Activated T-helper 1 cell treated with anti-CD3 and anti-CD28 coated beads, Interleukin-2, amount 50 U/mL, for 16 hours (primary cell): ENCODE measurements at places on chromosomes 7 and 10.

GRCh38 chr7:44158096-44158872 is 17.2 kb upstream of the MYL7 start:
- DNase-seq = no peak

DNA sequence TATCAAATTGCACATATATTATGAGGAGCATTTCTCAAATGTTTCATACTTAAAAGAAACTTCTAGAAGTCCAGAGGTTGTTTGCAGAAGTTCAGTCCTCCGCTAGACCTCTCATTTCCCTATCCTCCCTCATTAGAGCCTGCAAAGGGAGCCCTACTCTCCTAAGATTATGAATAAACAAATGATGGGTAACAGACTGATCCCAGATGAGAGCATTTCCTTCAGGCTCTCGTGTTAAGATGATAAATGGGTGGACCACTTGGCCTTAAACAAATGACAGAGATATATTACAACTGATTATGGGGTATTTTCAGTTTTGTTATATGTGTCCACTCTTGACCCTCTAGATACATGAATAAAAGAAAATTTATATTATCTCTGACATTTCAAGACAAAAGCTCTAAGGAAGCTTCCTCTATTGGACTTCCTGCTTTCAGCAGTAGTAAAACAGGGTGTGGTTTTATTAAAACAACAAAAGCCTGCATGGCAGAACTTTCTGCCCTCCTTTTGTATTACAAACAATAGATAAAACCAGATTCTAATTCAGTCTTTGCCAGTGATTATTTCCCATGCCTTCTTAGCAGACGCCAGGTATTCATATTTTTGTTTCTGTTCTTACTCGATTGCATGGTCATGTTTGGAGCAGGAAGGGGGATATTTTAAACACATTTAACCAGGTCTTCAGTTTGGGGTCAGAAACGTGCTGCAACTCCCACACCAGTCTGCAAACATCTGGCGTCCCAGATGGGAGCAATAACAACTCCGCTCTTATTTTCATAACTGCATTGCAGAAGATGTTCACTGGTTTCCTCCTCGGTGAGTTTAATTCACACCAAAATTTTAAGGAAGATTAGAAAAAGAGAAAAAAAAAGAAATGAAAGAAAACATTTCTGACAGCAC is 52.4 kb upstream of the FAM204A start:
- no peak for DNase-seq

DNA sequence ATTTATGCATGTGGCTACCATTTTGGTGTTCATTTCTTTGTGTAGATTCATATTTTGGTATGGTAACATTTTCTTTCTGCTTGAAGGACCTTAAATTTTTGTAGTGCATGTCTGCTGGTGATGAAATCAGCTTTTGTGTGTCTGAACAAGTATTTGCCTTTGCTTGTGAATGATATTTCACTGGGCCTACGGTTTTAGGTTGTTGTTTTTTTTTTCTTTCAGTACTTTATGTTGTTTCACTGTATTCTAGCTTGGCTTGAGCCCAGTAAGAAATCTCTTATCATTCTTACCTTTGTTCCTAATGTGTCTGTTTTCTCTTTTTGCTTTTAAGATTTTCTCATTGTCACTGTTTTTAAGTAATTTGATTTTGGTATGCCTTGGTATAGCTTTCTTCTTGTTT is 31.9 kb downstream of the SAMD8 start:
- no peak for DNase-seq

- DNase-seq = no peak
These were observed 1.2 kb upstream of the PLXNA4 start for GRCh38 chr7:132577206-132578049.

- no peak for DNase-seq
These were observed 112.6 kb downstream of the AUTS2 start for GRCh38 chr7:69710768-69711438.

GRCh38 chr7:38215115-38215514 is 37.1 kb downstream of the STARD3NL start:
- DNase-seq = no peak

- DNase-seq = no peak
These were observed 12.6 kb upstream of the NRBF2 start for GRCh38 chr10:63120554-63120953.

DNA sequence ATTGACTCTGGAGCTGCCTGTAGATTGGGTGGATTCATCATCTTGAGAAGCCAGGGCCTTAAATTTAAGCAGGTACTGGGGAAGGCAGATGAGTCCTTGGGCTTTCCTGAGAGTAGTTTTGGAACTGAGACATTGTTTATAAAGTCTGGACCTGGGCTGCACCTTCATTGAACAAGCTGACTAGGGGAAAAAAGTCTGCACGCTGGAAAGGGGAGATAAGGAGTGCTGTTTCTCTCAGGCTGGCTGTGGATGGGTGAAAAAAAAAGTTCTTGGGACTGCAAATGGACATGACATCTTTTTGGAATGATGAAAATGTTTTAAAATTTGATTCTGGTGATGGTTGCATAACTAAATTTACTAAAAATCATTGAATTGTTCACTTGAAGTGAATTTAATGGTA is 12.0 kb downstream of the SEC24C start:
- DNase-seq = no peak

- DNase-seq = no peak
These were observed 27.8 kb downstream of the GLUD1 start for GRCh38 chr10:87066865-87067264.

- no peak for DNase-seq
These were observed 20.0 kb downstream of the PYROXD2 start for GRCh38 chr10:98394851-98395440.

- no peak for DNase-seq
These were observed 38.1 kb downstream of the MKI67 start for GRCh38 chr10:128087884-128088709.

GRCh38 chr7:157662110-157662791 is 325.4 kb downstream of the DNAJB6 start:
- DNase-seq = no peak

- DNase-seq = no peak
These were observed 150.5 kb downstream of the PLXDC2 start for GRCh38 chr10:19966751-19967150.

- no peak for DNase-seq
These were observed 41.4 kb upstream of the TMEM196 start for GRCh38 chr7:19814776-19815175.

GRCh38 chr7:2166625-2167280 is 66.0 kb downstream of the MAD1L1 start:
- no peak for DNase-seq

DNA sequence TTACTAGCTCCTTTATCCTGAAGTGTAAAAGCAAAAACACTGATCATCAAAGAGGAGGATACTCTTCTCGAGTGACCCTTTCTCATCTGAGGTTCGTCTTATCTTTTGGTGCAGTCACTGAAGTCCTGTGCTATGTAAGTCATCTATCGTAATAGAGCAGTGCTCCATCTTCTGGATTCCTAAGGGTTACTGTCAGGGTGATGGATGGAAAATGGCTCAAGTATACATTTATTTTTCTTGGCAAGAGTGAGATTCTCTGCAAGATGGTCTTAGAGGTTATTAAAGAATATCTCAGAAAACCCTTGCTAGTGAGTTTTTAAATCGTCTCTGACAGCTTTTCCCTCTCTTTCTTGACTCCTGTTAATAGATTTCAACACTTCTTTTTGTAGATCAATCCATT is 12.4 kb downstream of the PRKG1 start:
- no peak for DNase-seq

DNA sequence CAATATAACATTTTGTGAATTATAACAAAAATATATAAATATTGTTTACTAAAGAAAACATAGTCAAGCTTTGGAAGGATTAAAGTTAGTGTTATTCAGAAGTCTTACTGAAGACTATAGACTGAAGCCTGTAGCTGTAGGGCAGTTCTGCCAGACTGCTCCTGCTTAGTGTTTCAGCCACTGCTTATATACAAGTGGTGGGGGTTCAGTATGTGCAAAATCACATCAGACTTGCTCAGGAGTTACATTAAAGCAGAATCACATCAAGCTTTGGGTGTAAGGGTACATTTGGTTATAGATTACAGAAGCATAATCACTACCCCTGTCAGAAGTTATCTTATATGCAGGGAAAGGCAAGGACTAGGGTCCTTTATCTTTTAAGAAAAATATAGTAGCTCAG is 653.8 kb downstream of the ANKRD7 start:
- DNase-seq = no peak

GRCh38 chr10:43421201-43421507 is 12.2 kb upstream of the HNRNPF start:
- no peak for DNase-seq

DNA sequence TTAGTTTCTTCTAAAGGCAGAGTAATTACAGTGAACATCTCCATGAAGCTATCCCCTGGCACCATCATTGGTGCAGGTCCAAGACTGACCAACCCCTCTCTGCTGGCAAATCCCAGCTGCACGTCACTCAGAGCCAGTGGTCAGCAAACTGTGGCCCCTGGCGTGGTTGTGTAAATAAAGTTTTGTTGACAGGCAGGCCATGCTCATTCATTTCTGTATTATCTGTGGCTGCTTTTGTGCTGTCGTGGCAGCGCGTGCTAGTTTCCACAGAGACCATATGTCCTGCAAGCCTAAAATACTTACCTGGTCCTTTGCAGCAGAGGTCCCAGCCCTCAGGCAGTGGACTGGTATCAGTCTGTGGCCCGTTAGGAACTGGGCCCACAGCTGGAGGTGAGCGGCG is 117.6 kb upstream of the NPS start:
- DNase-seq = no peak

DNA sequence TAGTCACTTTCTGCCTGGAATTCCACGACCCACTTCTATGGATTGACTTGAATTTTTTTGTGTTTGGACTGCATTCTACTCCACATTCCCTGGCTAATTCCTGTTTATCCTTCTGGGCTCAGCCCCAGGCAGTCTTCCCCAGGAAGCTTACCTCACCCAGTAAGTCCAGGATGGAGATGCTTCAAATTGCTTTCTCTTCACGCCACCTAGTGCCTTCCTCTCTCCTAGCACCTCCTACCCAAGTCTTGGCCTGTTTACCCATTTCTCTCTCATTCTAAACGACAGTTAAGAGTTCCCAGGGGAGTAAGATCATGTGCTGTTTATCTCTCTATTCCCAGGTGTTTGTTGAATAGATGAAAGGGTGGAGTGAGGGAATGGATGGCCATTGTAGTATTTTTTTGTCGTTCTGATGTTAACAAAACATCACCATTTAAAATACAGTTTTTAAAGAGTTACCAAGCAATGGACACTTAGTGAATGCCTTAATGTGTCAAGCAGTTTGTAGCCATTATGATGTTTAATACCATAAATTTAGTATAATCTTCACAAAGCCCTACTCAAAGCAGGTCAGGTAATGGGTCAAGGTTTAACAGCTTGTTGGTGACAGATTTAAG is 45.5 kb upstream of the TARP start:
- DNase-seq = no peak

GRCh38 chr10:121296378-121296777 is 301.9 kb downstream of the FGFR2 start:
- DNase-seq = no peak

DNA sequence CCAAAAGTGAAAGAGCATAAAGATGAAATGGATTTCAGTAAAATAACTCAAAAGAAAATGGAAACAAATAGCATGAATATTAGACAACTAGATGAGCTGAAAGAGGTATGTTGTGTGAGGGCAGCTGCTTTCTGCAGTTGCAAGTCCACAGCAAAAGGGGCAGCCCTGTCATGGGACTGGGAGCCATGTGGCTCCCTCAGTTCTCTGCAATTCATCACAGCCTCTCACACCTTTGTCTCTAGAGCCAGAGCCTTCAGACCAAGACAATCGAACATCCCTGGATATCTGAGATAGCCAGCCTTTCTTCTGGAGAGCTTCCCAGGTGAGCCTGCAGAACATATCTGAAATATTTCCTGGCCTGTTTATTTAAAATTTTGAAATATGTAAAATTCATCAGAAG is 538.7 kb downstream of the REEP3 start:
- DNase-seq = no peak

DNA sequence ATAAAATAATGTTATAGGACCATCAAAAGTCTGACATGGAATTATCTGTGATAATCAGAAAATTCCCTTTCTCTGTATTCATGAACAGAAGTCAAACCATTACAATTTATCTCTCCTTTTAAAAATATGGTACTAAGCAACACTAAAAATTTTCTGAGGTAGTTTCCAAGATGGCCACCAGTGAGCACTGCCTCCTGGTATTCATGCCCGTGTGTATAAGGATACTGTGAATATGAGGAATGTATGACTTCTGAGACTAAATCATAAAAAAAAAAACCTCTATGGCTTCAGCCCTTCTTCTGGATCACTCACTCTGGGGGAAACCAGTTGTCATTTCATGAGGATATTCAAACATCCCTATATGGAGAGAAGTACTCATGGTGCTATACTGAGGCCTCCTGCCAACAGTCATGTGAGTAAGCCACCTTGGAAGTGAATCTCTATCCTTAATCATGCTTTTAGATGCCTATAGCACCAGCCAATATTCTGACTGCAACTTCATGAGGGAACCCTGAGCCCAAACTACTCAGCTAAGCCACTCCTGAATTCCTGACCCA is 41.1 kb downstream of the SIRT1 start:
- no peak for DNase-seq

- DNase-seq = no peak
These were observed 20.7 kb downstream of the SKAP2 start for GRCh38 chr7:26843705-26844104.

- DNase-seq = no peak
These were observed 8.2 kb downstream of the CNNM1 start for GRCh38 chr10:99337311-99337811.

- no peak for DNase-seq
These were observed 386.5 kb upstream of the PFKP start for GRCh38 chr10:2680821-2681220.

DNA sequence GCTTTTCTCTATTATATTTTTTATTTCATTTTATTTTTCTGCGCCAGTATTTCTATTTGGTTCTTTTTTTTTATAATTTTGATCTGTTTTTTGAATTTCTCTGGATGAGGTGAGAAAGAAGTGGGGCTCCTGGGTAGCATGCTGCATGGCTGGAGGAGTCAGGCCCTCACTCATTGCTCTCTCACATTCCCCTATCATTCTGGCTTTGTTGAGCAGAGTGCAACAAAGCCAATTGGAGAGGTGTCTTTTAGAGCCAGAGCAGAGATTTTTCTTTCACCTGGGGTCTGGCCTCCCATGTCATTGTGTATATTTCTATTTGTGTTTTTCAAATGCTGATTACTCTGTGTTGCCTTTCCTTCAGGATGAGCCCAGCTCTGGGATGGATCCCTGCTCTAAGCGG is 330.0 kb upstream of the CDC14C start:
- DNase-seq = no peak

DNA sequence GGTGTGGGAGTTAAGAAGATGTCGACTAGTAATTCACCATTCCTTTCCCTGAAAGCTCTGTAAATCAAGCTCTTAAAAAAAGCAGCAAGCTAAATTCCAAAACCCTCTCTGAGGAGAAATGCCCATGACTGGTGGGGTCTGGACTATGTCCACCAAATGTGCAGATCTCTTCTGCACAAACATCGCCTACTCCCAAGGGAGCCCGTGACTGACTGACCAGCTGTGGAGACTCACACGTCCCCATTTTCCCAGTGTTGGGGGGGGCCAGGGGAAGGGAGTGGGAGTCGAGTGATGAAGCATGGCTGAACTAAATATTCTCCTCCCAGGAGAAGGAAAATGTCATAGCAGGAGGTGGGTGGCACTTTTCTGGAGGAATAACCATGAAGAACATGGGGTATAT is 164.1 kb upstream of the HPS1 start:
- no peak for DNase-seq

GRCh38 chr7:148856578-148856881 is 27.6 kb downstream of the EZH2 start:
- no peak for DNase-seq
